Fibroblast of lung (primary cell): ENCODE measurements at places on chromosomes 6 and 20. TPM values are rescaled to one million over a fixed set of nuclear protein-coding genes. Genes with fewer than 3 reads are reported as not detected.
A peak's percentile ranks its signal among the peaks of the same experiment; 100 is the strongest.

SLC17A2 gene
- under 0.01 TPM in 1 of 2 replicates, not detected in the other for total RNA-seq

EPB41L1 gene
- 10.3 and 17.0 TPM in 2 replicates for total RNA-seq

NOX3 gene
- not detected in 2 replicates for total RNA-seq

PTK7 gene
- 145 and 159 TPM in 2 replicates for total RNA-seq

GRCh38 chr6:42973926-42974325, 5.1 kb downstream of the PEX6 start:
- no peak for DNase-seq

DNA sequence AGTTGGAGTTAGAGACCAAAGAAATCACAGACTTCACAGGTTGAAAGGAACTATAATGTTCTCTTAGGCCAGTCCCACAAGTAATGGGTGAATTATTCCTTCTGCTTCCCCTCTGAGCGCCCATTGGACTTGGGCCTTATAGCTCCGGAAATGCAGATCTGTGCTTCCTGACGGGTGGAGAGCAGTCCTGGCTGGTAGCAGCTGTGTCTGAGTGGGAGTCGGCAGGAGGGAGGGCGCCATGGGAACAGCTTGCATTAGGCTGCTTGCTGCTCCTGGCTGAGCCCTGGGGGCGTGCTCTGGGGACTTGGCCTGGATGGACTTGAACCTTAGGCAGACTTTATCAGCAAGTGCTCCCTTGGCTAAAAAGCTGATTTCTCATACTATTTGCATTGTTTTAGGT, 18.4 kb upstream of the NUP153 start:
- DNase-seq, result peak; percentile 42

- DNase-seq, result peak; percentile 86
These were observed 217.5 kb downstream of the TINAG start for GRCh38 chr6:54525731-54526130.

GRCh38 chr20:4041748-4042411, 26.5 kb upstream of the RNF24 start:
- DNase-seq, result peak; percentile 89

DNA sequence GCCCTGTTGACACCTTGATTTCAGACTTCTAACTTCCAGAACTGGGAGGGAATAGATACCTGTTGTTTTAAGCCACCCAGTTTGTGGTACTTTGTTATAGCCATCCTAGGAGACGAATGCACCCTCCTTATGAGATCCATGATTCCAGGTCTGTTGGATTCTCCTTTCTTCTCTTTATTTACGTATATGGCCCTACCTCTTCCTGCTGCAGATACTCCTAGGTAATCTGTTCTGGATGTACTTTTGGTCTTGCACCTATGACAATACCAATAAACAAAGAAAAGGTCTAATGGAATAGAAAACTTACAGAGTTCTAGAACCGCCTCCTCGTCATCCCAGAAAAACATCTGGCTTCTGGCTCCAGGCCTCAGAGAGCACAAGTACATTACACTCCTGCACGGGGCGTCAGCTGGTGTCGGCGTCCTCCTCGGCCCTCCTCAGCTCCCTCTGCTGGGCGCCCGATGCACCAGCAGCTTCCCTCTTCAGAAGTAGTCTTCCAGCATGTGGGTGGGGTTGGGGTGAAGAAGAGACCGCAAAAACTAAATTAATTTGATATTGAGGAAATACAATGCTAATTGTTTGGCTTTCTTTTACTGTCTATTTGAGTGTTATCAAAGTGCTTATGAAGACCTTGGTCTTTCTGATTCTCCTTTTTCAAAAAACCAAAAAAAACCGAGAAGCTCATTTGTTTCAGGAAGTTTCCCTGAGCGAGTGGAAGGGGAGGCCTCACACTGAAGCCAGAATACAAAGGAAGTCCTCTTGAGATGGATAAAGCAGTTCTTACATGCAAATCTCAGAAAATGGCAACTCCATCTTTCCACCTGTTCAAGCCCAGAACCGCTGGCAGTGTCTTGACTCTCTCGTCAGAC, 9.7 kb upstream of the ATXN1 start:
- peak; percentile 83 for DNase-seq

DNA sequence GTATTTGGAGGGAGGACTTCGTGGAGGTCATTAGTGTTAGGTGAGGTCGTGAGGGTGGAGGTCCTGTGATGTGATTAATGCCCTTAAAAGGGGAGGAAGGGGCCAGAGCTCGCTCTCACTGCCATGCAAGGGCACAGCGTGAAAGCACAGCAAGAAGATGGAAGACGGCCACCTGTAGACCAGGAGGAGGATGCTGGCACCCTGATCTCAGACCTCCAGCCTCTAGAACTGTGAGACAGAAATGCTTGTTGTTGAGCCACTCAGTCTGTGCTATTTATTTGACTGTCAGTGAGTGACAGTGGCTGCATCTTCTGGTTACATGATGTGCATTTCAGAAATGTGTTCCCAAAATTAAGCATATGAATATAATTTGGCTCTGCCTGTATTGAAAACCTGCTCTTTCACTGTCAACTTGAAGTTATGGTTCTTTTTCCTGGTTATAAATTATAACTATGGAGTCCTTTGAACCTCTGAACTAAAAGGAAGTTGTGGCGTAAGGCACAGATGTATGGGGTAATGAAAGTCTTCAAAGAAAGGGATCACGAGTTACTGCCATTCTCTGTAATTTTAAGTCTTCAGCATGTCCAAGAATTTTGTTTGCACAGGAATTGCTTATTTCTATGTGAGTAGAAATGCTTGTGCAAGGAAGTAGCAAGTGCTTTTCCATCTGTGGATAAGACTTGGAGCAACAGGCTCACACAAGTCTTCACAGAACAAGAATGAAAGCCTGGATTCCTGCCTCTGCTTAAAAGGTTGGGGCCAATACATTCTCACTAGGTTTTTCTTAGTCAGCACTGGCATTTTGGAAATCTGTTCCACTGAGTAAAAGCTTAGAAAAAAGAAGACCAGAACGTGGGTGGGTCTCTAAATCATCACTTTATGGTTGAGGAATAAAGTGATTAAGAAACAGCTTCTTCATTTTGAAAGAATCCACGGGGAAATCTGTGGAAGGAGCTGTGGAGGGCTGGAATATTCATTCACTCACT, 10.3 kb downstream of the PPP1R14C start:
- no peak for DNase-seq

GRCh38 chr6:88982720-88983119, 19.3 kb upstream of the RNGTT start:
- DNase-seq, result peak; percentile 84

- peak; percentile 53 for DNase-seq
These were observed 34.2 kb upstream of the B4GALT5 start for GRCh38 chr20:49747707-49748524.

GRCh38 chr20:18541741-18542140, 25.5 kb upstream of the SMIM26 start:
- DNase-seq, result peak; percentile 23

DNA sequence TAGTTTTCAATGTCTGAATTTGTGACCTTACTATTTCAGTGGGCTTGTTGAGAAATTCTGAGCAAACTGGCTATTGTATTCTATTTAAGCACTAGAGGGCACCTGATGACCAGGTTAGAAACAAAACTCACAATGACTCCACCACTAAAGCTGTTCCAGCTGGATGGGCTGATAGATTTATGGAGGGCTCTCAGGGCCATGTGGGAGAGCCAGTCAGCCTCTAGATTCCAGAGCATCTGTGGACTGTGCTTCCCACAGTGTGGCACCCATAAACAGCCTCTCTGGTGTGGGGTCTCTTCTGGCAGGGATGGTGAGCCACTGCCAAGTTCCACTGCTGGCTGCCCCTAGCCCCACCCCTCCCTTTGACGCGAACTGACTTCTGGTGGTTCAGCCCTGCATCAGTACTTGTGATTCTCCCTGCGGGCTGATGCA, 29.2 kb downstream of the C6orf58 start:
- DNase-seq, result peak; percentile 54

DNA sequence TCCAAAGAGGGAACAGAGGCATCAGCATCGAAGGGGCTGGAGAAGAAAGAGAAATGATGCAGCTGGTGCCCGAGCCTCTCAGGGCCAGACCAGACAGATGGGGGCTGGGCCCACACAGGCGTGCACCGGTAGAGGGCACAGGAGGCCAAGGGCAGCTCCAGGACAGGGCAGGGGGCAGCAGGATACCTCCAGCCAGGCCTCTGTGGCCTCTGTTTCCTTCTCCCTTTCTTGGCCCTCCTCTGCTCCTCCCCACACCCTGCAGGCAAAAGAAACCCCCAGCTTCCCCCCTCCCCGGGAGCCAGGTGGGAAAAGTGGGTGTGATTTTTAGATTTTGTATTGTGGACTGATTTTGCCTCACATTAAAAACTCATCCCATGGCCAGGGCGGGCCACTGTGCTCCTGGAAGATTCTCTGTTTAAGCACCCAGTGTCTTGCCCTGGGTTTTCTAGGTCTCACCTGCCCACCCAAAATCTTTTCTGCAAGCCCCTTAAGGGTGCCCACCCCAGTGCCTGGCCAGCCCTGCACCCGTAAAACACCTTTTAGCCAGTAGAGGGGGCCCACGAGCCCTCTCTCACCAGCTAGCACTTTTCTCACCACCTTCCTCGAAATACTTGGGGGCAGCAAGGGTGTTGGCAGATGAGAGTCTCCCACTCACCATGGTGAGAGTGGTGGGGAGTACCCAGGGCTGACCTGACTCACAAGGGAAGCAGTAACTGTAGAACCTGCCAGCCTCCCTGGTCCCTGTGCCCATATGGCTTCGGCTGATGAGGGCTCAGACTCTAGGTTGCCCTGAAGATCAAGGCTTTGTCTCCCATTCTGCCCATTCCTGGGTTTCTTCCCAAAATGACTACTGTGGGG, 35.7 kb upstream of the ID1 start:
- peak; percentile 49 for DNase-seq
